Left lobe of liver (tissue), 2 donors: ENCODE measurements at places on chromosomes 5 and 9.

GRCh38 chr5:119913425-119913824, 284.1 kb downstream of the FAM170A start:
- DNase-seq = no peak

DNA sequence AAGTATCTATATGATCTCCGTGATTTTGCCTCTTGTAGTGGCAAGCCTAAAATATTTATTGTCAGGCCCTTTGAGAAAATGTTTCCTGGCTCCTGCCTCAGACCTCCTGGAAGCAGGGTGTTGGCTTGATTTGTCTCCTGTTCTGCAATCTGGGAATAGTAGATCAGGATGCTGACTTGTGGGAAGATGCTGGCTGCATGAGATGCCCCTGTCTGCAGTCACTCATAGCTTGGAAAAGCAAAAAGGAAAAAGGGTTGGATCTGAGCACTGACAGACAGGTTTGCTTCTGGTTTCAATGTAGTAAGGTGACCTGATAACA, 16.7 kb downstream of the TJP2 start:
- DNase-seq = no peak

DNA sequence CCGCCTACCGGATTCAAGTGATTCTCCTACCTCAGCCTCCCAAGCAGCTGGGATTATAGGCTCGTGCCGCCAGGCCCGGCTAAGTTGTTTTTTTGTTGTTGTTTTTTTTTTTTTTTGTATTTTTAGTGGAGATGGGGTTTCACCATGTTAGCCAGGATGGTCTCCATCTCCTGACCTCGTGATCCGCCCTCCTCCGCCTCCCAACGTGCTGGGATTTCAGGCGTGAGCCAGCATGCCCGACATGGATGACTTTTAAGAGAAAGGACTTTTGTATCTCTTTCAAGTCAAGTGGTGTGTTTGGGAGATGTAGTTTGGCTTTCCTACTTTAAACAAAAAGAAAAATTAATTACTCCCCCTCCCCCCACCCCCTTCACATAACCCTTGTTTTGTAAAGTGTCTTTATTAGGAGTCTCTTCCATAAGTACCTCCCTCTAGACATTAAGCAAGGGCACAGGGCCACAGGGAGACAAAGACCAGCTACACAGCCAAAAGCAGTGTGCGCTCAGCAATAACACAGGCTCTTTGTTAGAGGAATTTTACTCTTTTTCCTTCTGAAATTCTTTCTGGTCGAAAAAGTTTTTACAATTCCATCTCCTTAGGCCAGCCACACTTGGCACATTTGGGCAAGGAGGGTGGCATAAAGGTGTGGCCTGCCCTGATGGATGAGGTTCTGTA, 31.2 kb downstream of the JAKMIP2 start:
- DNase-seq = no peak

- peak; percentile 91 for DNase-seq
Measured at GRCh38 chr9:25678147-25678666, at the start of gene TUSC1. Gene TUSC1 (minus strand): TSS chr9:25678444. CDS start chr9:25678312, 132 bp downstream.

DNA sequence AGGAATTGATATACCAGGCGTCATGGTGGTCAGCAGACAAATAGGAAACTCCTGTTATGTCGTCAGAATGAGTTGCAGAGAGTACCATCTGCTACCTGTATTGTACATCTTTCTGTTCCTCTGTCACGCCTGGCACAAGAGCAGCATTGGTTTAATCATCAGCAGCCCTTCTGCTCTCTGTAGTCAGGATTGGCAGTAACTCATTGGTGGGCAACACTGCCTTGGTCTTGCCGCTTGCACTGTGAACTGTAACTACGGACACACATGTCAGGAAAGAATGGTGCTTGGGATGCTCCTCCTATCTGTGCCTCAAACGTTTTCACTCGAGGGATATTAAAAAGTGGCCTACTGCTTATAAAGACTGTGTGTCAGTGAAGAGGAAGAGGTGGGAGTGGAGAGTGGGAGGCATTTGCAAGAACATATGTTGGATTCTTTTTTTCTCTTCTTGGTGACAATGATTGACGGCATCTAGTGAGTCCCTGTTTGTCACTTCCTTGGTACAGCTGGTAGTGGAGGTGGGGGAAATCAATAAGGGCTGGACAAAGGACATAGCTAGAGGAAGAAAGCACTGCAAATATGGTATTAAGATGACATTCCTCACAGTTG, 76.6 kb downstream of the F2RL2 start:
- DNase-seq = no peak

- no peak for DNase-seq
Measured at GRCh38 chr5:174490728-174491127, 233.7 kb upstream of the MSX2 start.

DNA sequence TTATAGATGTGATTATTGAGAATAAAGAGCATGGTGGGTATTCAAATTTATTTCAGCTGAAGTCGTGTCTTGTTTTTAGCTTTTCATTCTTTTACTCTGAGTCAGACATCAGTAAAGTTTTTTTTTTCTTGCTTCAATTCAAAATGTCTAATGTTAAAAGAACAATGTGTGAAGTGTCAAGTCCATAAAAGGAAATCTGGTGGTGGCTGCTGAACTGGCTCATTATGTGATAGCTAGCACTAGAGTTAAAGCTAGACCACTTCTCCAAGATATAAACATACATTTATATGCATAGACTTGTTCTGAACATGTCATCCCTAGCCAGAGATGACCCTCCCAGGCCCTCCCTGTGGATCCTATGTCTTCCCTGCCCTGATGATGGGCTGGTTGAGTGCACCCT, 338.3 kb downstream of the RAB3C start:
- no peak for DNase-seq

DNA sequence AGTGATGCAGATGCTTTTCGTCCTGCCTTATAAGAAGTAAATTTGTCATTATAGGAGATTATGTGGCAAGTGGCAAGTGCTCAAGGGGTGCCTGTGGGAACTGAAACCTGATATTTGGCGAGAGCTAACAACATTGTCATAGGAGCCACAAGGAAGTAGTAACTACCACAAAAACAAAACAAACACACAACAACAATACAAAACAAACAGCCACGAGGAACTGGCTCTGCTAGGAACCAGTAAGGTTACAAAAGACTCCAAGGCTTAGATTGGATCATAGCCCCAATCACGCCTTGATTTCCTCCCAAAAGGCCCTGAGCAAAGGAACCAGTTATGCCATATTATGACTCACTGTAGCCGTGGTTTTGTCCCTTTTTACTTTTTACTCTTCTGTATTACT, 1045.2 kb downstream of the CDH12 start:
- no peak for DNase-seq

GRCh38 chr5:169062690-169063089, 238.2 kb downstream of the SLIT3 start:
- DNase-seq = no peak

- DNase-seq = no peak
Measured at GRCh38 chr5:85545129-85545528, 1072.6 kb upstream of the COX7C start.

DNA sequence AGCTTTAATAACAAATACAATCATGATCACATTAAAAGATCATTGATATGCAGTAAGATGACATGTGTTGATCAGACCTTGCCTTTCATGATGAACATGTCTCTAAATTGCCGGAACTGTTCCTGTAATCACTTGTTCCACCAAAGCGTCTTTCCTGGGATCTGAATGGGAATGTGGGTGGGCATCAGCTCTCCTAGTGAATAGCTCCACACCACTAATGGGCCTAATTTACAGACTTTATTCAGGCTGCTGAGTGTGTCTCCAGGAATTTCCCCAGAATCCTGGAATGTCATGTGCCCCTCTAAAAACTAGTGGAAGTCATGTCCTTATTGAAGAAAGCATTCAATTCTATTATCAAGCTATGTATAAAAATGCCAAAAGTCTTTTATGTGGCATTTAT, 765.1 kb upstream of the CTNND2 start:
- DNase-seq = no peak

GRCh38 chr5:147479444-147479843, 30.4 kb downstream of the DPYSL3 start:
- no peak for DNase-seq

DNA sequence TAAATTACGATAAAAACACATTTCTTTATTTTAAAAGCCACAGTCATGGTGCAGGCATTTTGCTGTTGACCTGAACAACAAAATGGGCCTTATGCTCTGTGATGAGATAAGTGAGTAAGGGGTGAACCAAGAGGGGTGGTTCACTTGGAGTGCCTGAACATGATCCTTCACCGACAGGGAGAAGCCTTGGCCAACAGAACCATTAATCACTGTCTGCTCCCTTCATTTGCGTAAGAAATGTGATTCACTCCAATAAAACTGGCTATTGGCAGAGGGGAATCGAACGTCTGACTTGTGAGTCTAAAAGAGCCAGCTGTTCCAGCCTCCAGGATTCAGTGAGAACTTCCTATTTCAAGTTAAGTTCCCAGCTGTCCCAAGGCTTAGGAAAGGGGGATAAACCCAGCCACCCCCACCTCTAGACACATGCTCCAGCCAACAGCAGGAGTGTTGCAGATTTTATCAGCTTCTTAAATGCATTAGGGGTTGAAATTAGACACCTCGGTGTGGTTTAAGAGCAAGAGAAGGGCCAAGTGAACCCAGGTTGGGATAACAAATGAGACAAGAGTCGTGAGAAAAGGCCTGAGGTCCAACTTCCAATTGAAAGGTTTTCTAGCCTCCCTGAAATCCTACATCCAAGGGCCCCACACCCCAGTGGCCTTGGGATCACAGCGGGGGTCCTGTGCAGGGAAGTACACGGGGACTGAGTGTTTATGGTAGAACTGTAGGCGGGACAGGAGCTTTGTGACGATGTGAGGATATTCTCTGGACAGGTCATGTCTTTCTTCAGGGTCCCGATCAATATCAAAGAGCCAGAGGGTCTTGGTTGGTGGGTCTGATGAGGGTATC, 131.4 kb upstream of the LHFPL2 start:
- no peak for DNase-seq

DNA sequence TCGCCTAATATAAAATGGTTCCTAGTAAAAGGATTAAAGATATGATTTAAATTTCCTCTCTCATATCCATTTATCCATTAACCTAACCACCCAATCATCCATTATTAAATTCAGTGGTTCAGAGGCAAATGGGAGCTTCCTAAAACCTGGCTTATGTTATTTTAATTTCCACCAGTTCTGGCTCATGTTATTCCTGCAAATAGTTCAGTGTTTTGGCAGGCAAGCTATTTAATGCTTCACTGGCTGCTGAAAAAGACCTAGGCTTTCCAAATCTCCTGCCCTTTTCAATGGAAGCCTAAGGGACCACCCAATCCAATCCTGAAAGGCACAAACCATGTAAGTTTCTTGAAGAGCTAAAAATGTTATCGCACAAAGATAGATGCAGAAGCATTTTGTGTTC, 52.3 kb downstream of the POC5 start:
- DNase-seq = no peak

DNA sequence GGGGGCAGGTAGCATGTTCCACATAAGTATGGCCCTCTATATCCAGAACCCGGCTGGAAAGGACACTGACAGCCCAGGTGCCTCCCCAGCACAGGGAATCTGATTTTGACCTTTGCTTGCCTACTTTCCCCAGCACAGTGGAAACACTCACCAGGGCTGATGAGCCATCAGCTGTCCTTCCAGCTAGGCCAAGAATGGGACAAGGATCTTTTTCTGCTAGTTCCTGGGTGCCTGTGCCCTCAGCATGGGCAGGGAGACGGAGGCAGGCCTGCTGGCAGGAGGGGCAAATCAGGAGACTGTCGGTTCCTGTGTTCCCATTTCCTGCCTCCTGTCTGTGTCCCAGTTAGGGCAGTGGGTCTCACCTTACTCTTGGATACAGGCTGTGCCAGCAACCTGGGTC, 1.1 kb downstream of the CYFIP2 start:
- DNase-seq = no peak

DNA sequence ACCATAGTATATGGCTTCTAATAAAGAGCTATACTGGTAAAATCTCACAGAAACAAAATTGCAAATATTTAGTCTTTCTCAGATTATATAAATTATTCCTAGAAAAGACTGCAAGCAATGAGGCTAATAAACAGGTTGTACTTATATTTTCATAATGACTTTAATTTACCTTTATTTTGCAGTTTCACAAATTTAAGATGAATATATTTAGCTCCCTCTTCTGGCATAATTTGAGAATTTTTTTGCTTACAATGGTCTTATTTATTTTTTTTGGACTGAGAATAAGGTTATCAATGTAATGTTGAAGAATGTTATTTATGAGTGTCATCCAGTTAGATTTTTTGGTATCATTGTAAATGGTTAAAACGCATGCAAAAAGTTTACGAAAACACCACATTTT, 56.7 kb downstream of the PIK3R1 start:
- DNase-seq = no peak

DNA sequence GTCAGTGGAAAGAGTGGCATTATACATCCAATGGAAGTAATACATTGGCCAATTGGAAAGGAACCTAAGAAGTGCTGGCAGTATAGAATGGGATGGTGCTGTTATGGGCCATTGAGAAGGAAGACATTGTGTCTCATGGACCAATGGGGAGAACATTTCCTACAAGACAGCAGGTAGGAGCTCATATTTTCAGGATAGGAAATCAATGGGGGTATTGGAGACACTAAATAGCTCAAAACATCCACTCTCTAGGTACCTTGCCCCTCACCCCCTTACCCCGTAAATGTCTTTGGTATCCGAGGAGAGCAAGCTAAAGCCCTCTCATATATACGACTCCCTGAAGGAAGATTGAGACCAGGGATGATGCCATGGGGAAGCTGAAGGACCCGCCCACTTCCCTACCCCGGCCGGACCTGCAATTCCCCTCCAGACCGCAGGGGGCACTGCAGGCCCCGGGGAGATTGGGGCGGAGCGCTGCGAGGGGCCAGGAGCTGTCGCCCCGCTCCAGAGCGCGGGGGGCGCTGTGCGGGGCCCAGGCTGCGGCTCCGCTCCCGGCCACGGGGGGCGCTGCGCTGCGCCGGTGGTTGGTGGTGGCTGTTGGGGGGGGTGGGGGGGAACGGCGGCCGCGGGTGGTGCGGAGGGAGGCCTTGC, at the start of gene KDM3B:
TSS of gene KDM3B (plus strand) at position 615 of the 651 bp plus-strand sequence. CDS start 111 bp downstream, outside the sequence.
- peak; percentile 89 for DNase-seq

- no peak for DNase-seq
Measured at GRCh38 chr9:127506814-127507750, 55.8 kb downstream of the LRSAM1 start.

GRCh38 chr9:99860266-99860665, 38.6 kb downstream of the NR4A3 start:
- no peak for DNase-seq

- no peak for DNase-seq
Measured at GRCh38 chr5:167802755-167803431, 488.6 kb upstream of the WWC1 start.

DNA sequence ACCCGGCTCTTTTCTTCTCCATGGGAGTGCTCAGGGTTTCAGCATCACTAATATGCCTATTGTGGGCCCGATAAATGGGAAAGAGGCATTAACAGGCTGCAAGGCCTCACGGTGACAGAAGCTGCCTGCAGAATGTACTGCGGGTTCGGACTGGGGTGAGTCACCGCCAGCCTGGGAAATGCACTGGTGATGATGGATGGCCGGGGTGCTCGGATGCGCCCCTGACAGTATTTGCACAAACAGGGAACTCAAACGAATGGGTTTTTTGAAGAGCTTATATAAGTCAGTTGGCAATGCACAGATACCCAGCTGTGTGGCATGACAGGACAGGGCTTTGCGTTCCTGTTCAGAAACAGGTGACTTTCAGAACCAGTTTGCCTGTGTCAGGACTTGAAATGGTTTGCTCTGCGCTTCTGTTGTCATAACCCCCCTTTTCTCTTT, 42.0 kb upstream of the PITX1 start:
- no peak for DNase-seq

GRCh38 chr5:74865256-74865803, 857 bp downstream of the FAM169A start:
- no peak for DNase-seq

- peak; percentile 27 for DNase-seq
Measured at GRCh38 chr5:172502969-172503368, 48.6 kb upstream of the SH3PXD2B start.
